ENCODE measurements at places on chromosomes 5 and 9.

- DNase-seq = no peak
Observed at GRCh38 chr9:137034039-137034708, 2.3 kb upstream of the FUT7 start.

DNA sequence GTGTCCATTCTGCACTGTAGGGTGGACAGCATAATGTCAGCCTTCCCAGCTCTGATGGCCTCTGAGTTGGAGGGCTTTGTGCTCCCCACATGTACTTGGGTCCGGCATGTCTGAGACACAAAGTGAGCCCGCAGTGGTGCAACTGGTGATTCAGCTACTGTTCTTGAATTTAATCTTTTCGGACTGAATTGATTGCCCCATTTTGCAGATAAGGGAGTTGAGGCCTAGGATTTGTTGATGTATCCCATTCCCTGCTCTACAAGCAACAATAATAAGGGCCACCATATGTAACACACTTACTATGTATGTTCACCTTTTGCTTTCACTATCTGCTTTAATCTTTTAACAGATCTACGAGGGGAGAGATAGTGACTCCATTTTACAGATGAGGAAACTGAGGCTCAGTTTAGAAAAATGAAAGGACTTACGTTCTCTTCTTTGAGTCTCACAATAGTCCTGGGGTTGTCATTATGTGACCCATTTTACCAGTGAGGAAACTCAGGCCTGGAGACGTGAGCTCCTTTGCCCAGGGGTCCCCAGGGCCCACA lies 4.5 kb downstream of the GSN start:
- DNase-seq = no peak

DNA sequence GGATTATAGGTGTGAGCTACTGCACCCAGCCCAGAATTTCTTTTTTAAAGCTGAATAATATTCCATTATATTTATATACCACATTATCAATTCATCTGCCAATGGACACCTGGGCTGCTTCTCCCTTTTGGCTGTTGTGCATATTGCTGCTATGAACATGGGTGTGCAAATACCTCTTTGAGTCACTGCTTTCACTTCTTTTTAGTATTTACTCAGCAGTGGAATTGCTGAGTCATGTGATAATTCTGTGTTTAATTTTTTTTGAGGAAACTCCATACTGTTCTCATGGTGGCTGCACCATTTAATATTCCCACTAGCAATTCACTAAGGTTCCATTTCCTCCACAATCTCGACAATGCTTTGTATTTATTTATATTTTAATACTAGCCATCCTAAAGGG lies 36.1 kb upstream of the KIF4B start:
- DNase-seq = no peak

- no peak for DNase-seq
Observed at GRCh38 chr5:1874771-1875220, 7.9 kb downstream of the IRX4 start.

DNA sequence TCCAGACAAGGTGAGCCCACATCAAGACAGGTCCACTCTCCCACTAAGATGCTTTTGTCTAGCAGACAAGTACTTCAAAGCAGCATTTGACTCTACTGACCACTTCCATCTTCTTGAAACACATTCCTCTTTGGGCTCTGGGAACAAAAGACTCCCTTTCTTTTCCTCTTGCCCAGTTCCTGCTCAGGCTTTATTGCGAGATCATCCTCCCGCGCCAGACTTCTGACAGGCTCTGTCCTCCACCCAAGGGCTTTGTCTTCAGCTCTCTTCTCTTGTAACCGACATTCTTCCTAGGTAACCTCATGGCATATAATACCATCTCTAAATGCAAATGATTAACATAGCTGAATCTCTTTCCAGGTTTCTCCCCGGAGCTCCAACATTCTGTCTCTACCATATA lies 85.8 kb downstream of the NUDT12 start:
- no peak for DNase-seq

GRCh38 chr9:31848505-31849285 lies 535.7 kb upstream of the ACO1 start:
- no peak for DNase-seq

DNA sequence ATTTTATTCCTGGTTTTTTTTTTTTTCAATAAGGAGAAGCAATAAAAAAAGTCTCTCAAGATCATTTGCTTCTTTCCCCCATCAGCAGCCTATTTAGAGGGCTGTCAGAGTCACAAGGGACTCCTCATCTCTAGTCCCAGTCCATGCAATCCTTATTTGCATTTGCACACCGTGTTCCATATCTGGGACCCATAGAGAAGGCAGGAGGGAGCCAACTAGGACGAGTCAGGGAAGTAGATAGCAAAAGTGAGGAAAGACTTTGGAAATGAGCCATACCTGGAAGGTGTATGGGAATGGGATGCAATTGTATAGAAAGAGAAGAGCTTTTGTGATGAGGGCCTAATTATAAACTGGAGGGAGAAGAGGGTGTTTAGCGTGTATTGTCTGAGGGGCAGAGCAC lies 160.0 kb downstream of the PIK3R1 start:
- DNase-seq = no peak

DNA sequence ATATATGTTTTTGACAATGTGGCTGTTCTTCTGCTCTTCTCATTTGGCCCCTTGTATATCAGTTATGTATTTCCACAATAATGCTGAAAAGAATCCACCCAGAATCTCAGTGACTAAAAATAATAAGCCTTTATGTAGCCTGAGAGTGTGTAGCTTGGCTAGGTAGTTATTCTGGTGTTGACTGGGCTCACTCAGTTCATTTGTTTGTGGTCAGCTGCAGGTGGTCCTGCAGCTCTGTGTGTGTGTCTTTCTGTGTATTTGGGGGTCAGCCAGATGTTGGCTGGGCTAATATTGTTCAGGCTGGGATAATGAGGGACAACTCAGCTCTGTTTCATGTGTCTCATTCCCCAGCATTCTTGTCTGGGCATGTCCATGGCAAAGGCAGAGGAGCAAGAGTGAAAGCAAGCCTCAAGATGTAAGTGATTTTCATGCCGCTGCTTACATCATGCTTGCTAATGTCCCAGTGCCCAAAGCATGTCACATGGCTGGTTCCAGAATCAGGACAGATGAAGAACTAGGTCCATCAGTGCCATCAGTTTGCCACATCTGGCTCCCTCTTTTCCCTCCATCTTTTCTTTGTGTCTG lies 162.8 kb downstream of the KCTD16 start:
- DNase-seq = no peak

GRCh38 chr9:138103111-138103848 lies 225.7 kb downstream of the CACNA1B start:
- peak; percentile 53 for DNase-seq

DNA sequence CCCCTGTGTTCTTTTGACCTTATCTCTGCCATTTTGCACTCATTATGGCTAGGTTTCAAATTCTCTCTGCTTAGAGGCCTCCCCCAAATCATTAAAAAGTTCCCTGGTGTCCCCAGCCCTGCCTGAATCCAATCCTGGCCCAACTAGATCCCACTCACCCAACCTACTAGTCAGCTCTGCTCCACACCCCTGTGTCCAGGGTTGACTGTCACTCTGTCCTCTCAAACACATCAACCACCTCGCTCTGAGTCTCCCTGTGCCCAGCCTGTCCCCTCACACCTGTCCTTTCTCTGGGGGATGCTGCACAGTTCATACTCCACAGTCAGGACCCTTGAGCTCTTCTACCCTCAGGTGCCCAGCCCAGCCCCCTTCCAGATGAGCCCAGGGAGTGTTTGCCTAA lies 154.2 kb upstream of the SV2C start:
- no peak for DNase-seq

DNA sequence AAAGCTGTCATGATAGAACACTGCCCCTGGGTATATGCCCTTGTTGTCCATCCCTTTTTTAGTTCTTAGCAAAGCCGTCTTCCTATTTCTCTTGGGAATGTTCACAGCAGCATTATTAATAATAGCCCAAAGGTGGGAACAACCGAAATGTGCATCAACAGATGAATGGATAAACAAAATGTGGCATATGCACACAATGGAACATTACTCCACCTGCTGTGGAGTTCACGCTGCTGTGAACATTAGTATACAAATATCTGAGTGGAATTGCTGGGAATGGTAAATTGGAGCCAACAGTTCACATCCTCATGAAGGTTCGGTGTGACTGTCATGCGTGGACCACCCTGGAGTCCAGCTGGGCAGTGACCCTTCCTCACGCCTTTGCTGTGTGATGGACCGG lies 36.5 kb upstream of the NUTM2G start:
- DNase-seq = no peak
